Temporal lobe (tissue), 4 donors: ENCODE measurements at places on chromosomes 16 and 17. TPM values are rescaled to one million over a fixed set of nuclear protein-coding genes. Genes with fewer than 3 reads are reported as not detected.

HOXB5 gene
- total RNA-seq, result not detected

IL21R gene
- under 0.01 TPM for total RNA-seq

ERBB2 gene
- 12.8 TPM for total RNA-seq

HOXB13 gene
- total RNA-seq, result not detected

MYH13 gene
- not detected for total RNA-seq

LRRC46 gene
- total RNA-seq, result under 0.01 TPM

HEXIM1 gene
- total RNA-seq, result 8.1 TPM

LGALS9B gene
- not detected for total RNA-seq

ABCC11 gene
- total RNA-seq, result 0.25 TPM

GAST gene
- not detected for total RNA-seq

DLX3 gene
- total RNA-seq, result under 0.01 TPM

SNX20 gene
- total RNA-seq, result not detected

CDH8 gene
- total RNA-seq, result 41.6 TPM

TBC1D3E gene
- total RNA-seq, result not detected

PIK3R6 gene
- total RNA-seq, result 1.2 TPM

CA4 gene
- 2.5 TPM for total RNA-seq

IRX3 gene
- not detected for total RNA-seq

COL1A1 gene
- 41.1 TPM for total RNA-seq

EXOC3L1 gene
- 1.5 TPM for total RNA-seq

SHISA9 gene
- 19.7 TPM for total RNA-seq

ASPHD1 gene
- 13.0 TPM for total RNA-seq

SCPEP1 gene
- total RNA-seq, result 2.7 TPM

PDILT gene
- not detected for total RNA-seq

PRSS22 gene
- not detected for total RNA-seq

PLLP gene
- 1.5 TPM for total RNA-seq

TBC1D24 gene
- 22.1 TPM for total RNA-seq

TMC7 gene
- total RNA-seq, result 3.0 TPM

RAB40C gene
- 20.9 TPM for total RNA-seq

CDH11 gene
- total RNA-seq, result 149 TPM

KRT12 gene
- not detected for total RNA-seq

DDX5 gene
- 470 TPM for total RNA-seq
